ENCODE measurements at places on chromosomes 11 and 22.

GRCh38 chr11:5383576-5383975, at the start of gene OR51M1:
TSS of gene OR51M1 (plus strand) at chr11:5383812. CDS start at chr11:5389399, 5,587 bp downstream.
- DNase-seq = no peak

DNA sequence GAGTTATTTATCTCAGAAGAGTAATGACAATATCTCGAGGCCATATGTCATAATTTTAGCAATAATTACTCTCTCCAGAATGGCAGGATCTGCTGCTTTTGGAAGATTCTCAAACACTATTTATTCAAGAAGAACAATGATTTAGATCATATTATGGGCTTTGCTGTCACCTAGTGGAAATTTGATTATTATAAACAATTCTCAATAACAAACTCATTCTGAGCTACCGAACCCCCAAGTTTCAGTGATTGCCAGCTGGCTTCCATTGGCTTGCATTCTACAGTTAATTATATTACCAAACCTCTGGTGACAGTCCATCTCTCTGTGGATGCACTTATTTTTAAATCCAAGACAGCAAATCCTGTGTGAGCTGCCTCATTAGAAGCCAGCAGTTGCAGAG, 27.9 kb upstream of the SLC36A4 start:
- DNase-seq = no peak

DNA sequence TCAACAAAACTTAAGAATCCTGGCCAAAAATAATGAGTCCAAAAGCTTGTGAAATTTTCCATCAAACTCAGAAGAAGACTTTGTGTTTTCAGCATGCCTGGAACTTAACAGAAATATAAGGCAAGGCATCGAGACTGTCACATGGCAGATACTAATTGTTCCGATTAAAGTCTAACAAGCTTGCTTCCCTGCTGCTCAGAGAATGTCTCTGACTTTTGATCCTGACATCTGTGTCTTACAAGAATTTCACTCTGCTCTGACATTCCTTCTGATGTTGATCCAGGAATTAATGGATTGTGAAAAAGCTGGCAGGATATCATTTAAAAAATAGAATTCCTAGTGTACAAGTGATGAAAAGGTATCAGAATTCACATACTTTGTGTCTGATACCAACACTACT, 170.2 kb downstream of the DCDC1 start:
- no peak for DNase-seq

- DNase-seq = peak; percentile 43
These were observed 490.4 kb downstream of the INSC start for GRCh38 chr11:15605094-15605493.

GRCh38 chr22:46415776-46416519, 80.4 kb downstream of the TRMU start:
- no peak for DNase-seq

DNA sequence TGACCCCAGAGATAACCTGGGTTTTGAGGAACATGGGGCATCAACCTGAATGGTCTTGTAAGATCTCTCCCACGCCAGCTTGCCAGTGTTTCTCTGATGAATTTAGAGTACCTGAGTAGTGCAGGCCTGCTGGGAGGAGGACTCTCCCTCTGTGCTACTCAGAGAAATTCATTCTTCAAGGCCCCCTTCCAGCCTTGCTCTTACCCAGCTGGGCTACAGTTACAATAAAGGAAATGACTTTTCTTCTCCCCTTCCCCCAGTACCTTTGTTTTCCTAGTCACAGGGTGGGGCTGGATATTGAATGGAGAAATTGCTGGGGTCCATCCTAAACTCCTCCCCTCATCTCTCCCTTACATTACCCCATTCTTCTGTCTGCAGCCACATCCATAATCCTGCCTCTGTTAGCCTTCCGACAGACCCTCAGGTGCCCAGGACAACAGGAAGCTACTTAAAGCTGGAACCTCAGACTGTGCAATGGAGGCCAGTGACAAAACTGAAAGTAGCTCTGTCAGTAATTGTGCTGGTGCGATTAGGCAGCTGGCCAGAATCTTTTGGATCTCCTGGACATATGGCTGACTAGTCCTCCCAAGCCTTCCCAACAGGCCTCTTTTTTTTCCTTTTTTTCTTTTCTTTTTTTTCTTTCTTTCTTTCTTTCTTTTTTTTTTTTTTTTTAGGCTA, 17.4 kb downstream of the LIMK2 start:
- DNase-seq = peak; percentile 68

DNA sequence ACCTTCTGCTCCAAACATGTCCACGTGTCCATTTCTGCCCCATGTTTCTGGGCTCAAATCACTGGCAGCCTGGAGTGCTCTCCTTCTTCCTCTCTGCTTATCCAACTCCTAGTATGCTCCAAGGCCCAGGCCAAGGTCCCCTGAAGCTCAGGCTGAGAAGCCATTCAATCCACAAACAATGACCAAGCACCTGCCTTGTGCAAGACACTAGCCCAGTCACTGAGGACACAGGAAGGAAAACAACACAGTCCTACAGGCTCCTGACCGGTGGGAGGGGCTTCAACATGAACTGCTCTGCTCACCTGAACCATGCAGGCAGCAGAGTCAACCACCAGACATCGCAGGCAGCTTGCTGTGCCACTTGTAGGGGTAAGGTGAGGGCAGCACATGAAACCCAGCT, 93.6 kb downstream of the RPL27A start:
- no peak for DNase-seq

DNA sequence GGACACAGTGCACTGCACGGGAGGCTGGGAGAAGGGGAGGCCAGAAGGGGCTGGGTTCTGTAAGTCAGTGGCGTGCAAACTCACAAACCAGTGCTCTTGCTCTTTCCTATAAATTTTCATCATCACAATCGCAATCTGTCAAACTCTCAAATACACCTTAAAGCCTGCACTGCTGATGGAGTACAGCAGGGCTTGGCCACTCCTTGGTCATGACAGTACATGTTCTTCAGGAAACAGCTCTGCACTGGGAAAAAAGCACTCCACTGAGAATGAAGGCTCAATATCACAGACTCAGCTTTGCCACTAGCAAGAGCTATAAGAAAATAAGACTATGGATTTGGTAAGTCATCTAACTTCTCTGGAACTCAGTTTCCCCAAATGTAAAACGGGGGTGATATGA, 111.0 kb downstream of the RBFOX2 start:
- DNase-seq = no peak

DNA sequence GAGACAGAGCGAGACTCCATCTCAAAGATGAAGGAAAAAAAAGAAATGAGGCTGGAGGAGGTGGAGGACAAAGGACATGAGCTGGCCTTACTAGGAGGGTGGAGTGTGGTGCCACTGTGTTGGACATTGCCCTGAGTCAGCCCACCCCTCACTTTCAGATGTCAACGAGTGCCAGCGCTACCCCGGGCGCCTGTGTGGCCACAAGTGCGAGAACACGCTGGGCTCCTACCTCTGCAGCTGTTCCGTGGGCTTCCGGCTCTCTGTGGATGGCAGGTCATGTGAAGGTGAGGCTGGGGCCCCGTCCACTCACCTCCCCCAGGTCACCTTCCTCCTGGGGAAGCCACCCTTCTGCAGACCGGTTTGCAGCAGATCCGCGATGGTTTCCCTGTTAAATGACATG, 40.6 kb downstream of the FBLN1 start:
- DNase-seq = no peak

DNA sequence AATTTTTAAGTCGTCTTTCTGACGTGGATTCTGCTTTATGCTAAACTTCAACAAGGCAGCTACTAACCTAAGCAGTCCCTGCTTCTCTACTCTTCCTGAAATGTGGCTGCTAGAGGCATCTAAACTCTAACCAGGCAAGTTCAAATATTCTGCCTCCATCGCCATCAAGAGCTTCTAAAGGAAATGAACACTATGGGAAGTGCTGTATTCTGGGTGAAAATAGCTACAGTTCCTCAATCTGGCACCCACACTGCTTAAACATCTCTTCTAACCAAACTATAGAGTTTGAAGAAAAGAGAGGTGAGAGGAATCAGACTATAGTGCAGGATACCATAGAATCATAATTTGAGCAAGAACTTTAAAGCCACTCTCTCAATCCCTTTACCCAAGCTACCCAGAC, 6.3 kb downstream of the NRIP3 start:
- no peak for DNase-seq

DNA sequence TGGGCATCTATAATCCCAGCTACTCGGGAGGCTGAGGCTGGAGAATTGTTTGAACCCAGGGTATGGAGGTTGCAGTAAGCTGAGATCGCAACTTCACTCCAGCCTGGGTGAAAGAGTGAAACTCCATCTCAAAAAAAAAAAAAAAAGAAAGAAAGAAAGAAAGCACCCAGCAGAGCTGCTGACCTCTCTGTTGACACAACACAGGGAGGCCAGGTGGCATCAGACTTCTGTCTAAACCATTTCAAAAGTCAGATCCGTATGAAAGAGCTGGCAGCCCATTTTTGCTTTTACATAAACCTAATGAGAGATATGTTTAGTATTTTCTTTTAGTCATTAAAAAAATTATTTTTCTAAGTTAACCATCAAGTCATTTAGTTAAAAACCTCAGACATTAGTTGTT, 64.4 kb upstream of the RRM1 start:
- DNase-seq = no peak

GRCh38 chr11:44248109-44248508, 61.8 kb downstream of the ALX4 start:
- DNase-seq = no peak

DNA sequence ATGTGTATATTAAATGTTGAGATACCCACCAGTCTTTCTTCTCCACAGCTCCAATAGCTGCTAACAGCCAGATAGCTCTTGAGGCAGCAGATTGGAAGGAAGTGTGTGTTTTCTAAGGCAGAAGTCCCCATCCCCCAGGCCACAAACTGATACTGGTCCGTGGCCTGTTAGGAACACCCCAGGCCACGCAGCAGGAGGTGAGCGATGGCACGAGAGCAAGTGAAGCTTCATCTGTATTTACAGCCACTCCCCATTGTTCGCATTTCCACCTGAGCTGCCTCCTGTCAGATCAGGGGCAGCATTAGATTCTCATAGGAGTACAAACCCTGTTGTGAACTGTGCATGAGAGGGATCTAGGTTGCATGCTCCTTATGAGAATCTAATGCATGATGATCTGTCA, 12.7 kb downstream of the CCDC73 start:
- DNase-seq = no peak

DNA sequence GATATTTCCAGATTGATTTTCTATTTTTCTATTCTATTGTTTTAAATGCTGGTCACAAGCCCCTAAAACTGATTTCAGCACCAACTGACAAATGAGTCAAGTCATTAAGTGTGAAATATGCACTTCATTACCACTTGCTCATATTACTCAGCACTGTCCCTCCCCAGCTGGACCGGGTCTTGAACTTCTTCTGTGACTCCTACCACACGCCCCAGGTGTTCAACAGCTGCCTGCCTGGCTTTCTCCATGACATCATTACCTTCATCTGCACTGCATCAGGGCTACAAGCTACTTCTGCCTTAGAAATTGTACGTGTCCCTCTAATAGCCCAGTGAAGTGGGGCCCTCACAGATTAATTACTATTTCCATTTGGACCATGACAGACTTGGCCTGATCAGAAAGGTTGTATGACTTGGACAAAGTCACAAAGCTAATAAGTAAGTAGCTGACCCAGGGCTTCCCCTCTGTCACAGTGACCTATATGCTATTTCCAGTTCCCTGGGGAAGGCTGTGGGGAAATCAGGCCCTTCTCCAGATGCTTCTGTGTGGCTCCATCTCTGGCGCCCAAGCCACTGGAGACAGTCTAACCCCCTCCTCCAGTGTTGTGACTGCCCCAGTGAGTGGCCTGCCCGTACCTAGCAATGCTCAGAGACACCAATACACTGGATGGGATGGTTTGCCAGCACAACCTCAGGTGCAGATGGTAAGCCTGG, 18.1 kb downstream of the TBC1D10A start:
- DNase-seq = peak; percentile 45

- no peak for DNase-seq
These were observed 82.7 kb downstream of the RPL27A start for GRCh38 chr11:8765294-8765693.

DNA sequence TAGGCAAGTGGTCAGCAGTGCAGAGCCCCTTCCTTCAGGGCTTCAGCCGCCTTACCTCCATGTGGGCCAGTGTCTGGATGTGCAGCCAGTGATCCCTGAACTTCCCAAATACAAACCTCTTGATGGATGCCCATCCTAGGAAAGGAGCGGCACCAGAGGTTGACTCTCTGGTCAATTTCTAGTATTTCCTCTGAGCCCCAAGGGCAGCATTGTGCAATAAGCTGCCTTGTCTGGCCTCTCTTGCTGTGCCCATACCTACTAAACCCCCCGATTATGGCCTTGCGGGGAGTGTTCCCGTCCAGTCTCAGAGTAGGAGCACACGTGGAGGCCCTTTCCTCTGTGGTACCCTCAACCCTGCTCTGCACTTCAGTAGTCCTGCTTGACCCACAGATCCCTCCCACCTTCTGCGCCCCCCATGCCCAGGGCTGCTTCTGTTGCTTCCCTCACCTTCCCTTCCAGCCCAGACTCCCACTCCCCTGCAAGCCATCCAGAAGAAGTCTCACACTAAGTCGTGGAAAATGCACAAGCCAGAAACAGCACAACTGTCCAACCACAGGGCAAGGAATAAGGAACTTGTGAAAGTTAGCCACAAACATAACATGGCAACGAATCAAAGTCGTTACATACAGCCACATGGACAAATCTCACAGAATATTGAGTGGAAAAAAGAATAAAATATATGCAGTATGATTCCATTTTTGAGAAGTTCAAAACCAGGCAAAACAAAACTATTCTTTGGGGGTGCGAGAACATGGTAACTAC, 39.6 kb upstream of the HORMAD2 start:
- no peak for DNase-seq

GRCh38 chr11:30452842-30453241, 129.9 kb downstream of the ARL14EP start:
- DNase-seq = no peak

GRCh38 chr11:26442131-26442530, 110.2 kb downstream of the ANO3 start:
- DNase-seq = no peak

GRCh38 chr22:28043266-28043665, 124.2 kb upstream of the PITPNB start:
- DNase-seq = no peak

DNA sequence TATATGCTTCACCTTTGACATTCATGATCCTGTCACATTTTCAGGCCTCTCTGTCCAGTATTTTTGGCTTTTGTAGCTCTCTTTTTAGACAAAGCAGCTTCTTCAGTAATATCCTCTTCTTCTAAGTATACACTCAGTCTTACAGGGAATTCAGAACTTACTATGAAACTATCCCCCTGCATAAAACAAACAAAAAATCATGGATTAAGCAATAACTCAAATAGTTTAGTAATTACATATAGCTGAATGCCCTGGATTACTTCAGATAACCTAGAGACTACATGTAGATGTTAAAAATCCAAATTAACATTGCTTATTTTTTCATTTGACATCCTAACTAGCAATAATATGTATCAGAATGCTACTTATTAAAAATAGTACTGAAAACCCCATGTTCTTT, 5.2 kb downstream of the TAF1D start:
- DNase-seq = no peak

DNA sequence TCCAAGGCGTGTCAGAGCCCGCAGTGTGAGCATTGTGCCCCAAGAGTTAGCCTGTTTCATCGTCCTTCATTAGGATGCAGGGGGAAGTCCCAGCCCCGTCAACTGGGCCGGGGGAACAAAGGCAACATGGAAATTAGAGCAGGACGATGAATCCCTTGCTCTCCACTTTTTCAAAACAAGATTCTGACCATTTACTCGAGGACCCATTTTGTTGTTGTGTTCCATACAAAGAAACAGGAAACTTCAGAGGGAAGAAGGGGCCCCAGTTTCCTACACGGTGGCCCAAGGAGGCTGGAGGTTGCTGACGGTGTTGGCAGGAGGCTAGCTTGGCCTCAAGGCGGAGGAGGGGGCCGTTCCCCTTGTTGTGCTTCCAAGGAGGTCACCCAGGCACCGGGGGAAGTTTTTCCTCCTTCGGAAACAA, 44.0 kb upstream of the SLC1A2 start:
- DNase-seq = no peak
